ENCODE measurements at places on chromosomes 7 and 10.

GRCh38 chr10:27622596-27622995, 118.5 kb downstream of the RAB18 start:
- no peak for DNase-seq

GRCh38 chr10:19168584-19168983, 120.0 kb downstream of the MALRD1 start:
- no peak for DNase-seq

DNA sequence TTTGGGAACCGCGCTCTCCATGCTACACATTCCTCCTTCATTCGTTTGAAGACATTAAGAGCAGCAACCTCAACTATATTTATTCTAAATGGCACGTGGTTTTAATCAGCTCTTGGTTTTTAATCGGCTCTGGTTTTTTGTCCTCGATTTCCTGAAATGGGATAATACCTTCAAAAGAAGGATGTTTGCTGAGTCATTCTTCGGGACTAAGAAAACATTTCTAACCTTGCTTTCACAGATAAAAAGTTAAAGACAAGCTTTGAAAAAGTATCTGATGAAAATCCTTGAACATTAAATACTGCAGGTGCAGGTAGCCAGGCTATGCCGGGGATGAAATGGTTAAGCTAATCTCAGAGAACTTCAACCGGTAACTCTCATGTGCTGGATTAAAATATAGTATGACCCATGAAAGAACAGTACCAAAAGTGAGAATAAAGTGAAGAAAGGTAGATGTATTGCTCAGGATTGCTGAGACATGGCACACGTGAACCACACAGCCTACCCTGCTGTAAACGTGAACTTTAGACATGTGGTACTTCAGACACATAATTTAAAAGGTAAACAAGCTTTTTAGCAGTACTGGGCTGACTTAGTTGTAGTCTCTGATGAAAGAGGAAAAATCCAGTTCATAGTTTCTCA, 89.1 kb downstream of the PTPRN2 start:
- DNase-seq: no peak

GRCh38 chr10:100868382-100868781, 44.4 kb upstream of the SLF2 start:
- DNase-seq: no peak

- DNase-seq: no peak
Observed at GRCh38 chr10:108662975-108663374, 1260.3 kb downstream of the XPNPEP1 start.

- peak; percentile 24 for DNase-seq
Observed at GRCh38 chr7:82805527-82805960, 357.1 kb downstream of the PCLO start.

DNA sequence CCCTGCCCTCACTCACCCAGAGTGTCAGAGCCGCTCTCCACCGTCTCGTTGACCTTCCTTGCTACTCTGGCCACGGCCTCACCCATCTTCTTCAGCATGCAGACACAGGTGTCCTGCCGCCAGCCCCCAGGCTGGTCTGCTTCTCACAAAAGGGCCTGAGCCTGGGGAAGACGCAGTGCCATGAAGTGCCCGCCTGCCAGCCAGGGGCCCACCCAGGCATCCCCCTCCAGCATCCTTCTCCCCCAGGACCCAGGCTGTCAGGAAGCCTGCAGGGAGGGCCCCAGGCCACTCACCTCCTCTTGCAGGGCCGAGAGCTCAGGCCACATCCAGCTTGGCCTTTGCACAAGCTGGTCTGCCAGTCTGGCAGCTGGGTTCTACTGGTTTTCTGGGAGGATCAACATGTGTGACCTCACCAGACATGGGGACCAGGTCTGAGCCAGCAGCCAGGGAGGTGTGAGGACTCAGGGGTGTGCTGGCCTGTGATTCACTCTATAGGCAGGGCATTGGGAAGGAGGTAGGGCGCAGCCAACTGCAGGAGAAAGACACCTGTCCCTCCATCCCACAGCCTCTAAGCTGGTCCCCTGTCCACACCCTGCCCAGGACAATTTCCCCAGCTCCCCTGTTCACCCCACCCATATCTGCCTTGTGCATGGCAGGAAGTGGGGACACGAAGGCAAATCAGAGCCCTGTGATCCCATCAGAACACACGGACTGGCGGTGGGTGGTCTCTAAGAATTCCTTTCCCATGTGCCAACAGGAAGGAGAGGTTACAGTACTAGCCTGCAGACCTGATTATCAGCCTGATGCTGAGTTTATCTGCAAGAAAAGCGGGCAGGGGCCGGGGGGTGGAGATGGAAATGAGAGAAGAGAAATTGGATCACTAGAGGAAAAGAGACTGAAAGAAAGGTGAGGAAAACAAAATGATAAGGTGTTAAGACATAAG, 5.7 kb downstream of the LRRC20 start:
- DNase-seq: no peak

GRCh38 chr7:29969738-29970137, 19.9 kb downstream of the SCRN1 start:
- no peak for DNase-seq

DNA sequence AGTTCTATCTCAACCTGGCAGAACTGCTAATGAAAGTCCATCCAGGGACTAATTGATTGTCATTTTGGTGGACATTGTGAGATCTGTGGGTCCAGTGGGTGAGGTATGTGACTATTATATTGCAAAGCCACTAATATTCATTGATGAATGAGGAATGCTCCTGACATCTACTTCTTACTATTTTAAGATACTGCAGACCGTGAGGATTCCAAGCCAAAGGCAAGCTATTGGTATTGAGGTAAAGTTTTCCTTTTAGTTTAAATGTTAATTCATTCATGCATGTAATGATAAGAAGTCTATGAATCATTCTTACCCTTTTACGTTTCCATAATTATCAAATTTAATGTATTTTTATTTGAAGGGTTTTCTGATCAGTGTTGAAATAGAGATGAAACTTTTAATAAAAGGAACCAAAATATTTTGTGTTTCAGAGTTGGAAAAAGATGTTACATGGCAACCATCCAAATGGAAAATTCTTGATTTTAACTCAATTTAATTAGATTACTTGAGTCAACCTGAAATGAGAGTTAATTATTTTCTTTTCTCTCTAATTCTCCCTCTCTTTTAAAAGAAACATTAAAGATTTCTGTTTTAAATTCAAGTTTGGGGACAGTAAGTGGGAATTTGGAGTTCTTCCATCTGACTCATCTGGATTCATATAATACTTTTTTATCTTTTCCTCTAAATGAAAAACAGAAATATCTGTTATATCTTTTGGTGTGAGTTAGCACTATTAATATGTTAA, 39.6 kb downstream of the NUP205 start:
- DNase-seq: no peak

DNA sequence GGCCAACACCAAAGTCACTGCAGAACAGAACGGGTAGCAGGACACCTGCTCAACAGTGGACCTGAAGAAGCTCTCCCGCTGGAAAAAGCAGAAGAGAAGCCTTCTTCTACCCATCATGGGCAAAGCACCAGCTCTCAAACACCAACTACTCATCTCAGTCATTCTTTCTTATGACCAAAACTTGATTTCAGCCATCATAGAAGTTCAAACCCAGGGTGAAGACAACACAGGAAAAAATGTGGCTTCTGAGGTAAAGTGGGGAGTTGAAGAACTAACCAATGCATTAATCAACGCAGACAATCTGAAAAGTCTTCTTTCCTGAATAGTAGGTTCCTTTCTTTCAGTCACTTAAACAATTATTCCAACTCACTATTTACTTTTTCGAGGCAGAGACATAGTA, 83.3 kb downstream of the ELMO1 start:
- DNase-seq: no peak

GRCh38 chr7:116240024-116240668, 29.8 kb downstream of the TES start:
- no peak for DNase-seq

- no peak for DNase-seq
Observed at GRCh38 chr7:39400836-39401235, 165.4 kb upstream of the YAE1 start.

- DNase-seq: no peak
Observed at GRCh38 chr10:30439931-30440330, 5.9 kb downstream of the MAP3K8 start.

DNA sequence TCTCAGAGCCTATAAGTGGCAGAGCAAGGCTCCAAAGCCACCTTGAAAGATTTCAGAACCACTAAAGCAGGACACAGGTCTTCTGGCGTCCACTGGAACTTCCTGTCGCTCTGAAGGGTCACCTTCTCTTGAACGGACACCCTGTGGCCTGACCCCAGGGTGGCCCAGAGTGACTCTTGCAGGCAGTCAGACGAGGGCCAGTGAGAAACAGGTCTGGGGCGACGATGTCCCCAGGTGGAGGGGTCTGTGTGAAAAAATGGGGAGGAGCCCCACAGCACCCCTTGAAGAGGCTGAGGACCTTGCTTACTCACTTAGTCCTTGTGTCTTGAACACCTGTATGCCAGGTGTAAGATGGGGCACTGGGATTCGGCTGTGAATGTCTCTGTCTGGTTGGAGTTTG, 946 bp upstream of the RASGEF1A start:
- DNase-seq: no peak

DNA sequence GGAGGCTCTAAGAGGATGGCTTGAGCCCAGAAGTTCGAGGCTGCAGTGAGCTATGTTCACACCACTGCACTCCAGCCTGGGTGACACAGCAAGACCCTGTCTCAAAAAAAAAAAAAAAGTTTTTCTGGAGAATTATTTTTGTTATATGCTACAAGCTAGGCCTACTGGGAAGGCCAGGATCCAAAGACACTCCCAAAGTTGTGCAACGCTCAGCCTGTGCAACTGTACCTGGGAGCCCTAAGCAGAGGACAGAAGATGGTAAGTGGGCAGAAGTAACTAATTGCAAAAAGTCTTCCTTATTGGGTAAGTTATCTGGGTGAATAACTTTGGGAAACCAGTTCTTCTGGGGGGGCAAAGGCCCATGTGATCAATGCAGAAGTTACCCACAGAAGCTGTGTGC, 17.3 kb downstream of the HIP1 start:
- no peak for DNase-seq

All from AG09319 (cell line).